ENCODE measurements at places on chromosomes 11 and 22.
A peak's percentile ranks its signal among the peaks of the same experiment; 100 is the strongest.

DNA sequence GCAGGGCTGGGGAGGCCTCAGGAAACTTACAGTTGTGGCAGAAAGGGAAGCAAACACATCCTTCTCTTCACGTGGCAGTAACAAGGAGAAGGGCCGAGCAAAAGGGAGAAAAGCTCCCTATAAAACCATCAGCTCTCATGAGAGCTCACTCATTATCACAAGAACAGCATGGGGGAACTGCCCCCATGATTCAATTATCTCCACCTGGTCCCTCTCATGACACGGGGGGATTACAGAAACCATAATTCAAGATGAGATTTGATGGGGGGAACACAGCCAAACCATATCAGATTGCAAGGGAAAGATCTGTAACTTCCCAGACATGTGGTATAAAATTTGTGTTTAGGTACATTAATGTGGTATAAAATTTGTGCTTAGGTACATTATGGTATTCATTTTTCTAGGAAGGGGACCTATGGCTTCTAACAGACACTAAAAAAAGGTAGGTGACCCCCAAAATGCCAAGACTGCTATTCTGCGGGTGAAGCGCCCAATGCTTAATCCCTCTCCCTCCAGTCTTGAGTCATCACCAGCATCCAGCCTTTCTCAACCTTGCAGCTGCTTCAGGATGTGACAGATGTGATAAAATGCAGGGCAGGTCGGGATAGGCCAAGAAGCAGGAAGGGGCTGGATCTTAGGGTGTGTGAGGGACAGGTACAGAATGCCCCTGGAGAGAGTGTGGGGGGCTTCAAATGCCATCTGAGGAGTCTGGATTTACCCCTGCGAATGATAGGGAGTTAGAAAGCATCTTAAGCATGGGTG lies 57.7 kb upstream of the AMPD3 start:
- no peaks in the 10 kb centered on the region for H3K36me3 ChIP-seq
- H3K27me3 ChIP-seq = no peaks in the 10 kb centered on the region
- H3K4me3 ChIP-seq = no peak overlapping the region
- no peak for DNase-seq
- H3K27ac ChIP-seq = no peak overlapping the region

GRCh38 chr22:24588381-24588756 lies 4.5 kb downstream of the LRRC75B start:
- no peaks in the 10 kb centered on the region for H3K27me3 ChIP-seq
- H3K4me3 ChIP-seq = no peak overlapping the region
- no peak overlapping the region for H3K27ac ChIP-seq

DNA sequence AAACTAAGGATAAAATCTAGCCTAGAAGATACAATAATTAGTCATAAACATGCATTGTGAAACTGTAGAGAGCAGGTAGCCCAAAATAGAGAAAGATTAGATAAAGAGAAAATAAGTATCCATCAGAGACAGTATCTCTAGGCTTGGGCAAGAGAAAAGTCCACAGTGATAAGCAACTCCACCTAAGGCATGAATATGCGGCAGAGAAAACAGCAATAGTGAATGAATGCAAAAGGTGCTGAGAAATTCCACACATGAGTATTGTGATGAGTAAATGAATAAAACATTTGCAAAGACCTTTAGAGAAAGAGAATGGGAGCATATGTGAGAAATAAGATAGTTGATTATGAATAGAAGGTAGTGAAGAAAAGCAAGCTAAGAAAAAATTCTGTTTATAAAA lies 8.7 kb downstream of the MS4A2 start:
- H3K4me1 ChIP-seq = no peaks in the 10 kb centered on the region
- H3K4me3 ChIP-seq = no peak overlapping the region
- no peaks in the 10 kb centered on the region for H3K27me3 ChIP-seq

DNA sequence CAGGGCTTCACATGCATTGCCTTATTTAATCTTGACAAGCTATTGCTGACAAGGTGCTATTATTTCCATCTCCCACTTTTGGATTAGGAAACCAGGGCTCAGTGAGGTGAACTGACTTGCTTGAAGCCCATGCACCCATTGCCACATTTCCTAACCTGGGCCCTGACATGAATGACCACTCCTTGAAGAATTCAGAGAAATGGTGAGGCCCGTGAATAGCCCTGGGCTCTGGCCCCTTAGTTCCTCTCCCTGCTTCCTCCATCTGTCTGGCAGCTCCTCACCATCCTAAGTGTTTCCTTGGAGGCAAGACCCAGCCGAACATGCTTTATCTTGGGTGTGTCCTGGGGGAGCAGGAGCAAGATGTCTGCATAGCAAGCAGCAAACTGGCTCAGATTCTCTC lies 56.1 kb upstream of the NECTIN1 start:
- H3K27me3 ChIP-seq = no peaks in the 10 kb centered on the region
- H3K4me1 ChIP-seq = no peaks in the 10 kb centered on the region
- no peak overlapping the region for H3K4me3 ChIP-seq
- DNase-seq = no peak
- no peak overlapping the region for H3K27ac ChIP-seq

DNA sequence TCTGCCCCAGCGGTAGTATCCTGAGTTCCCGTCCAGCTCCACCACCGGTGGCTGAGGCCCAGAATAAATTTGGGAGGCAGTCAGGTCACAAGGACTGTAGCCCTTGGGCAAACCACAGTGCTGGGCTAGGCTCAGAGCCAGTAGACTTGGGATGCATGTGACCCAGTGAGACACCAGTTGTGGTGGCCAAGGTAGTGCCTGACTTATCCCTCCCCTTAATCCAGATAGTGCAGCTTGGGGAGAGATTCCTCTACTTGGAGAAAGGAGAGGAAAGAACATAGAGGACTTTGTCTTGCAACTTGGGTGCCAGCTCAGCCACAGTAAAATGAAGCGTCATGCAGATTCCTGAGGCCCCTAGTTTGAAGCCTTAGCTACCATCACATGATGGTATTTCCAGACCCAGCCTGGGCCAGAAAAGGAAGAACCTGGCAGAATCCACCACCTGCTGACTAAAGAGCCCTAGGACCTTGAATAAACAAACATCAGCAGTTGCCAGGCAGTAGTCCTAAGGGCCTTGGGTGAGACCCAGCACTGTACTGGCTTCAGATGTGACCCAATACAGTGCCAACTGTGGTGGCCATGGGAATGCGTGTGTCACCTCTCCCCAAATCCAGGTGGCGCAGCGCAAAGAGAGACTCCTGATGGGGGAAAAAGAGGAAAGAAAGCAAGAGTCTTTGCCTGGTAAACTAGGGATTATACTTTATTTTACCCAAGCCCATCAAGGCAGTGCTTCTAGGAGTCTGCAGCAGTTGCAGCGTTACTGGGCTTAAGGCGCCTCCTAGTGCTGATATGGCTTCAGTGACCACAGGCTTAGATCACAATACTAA lies 17.0 kb upstream of the DDX10 start:
- H3K36me3 ChIP-seq = no peaks in the 10 kb centered on the region
- DNase-seq = peak; percentile 88
- no peaks in the 10 kb centered on the region for H3K27me3 ChIP-seq
- no peak overlapping the region for H3K4me3 ChIP-seq

GRCh38 chr11:35041070-35041554 lies 97.9 kb upstream of the CD44 start:
- H3K36me3 ChIP-seq = no peaks in the 10 kb centered on the region
- no peak overlapping the region for H3K27ac ChIP-seq
- peaks cover 6% of the 10 kb centered on the region for H3K4me1 ChIP-seq

DNA sequence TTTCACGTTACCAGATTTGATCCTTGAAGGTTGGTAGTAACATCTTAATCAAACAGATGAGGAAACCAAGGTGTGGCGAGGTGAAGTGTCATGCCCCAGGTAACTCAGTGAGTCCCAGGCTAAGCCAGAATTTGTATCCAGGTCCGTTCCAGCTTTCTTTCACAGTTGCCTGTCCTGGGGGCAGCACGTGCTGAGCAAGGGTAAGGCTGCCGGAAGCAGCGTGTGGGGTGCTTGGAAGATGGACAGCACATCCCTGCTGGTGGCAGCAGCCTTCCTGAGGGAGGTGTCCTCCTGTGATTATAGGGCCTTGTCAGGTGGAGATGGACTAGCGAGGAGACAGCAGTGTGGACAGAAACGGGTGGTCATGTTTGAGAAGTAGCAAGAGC lies 50.9 kb downstream of the TRIOBP start:
- H3K27ac ChIP-seq = peak overlapping the region; percentile 93
- H3K36me3 ChIP-seq = no peaks in the 10 kb centered on the region
- peak overlapping the region; percentile 93 for H3K4me3 ChIP-seq
- no peaks in the 10 kb centered on the region for H3K27me3 ChIP-seq
- H3K4me1 ChIP-seq = peaks cover 58% of the 10 kb centered on the region
- no peak for DNase-seq

DNA sequence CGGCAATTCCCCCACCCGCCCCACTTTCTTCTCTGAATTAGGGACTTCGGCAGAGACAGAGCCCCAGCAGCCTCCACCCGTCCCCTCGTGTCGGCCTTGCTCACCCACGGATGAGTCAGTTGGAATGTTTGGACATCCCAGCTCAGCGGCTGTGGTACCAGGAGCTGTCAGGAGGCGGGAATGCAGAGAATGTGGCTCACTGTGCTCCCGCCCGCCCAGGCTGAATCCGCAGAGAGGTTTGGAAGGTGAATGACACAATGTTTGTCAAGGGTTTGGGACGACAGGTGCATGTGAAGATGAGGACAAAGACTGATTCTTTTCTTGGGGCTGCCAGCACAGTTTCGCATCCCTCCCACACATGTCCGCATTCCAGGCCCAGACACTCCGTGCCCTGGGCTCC lies 39.6 kb downstream of the LIF start:
- DNase-seq = peak; percentile 99
- no peak overlapping the region for H3K4me3 ChIP-seq

GRCh38 chr11:133906746-133907145 lies 50.0 kb downstream of the IGSF9B start:
- no peak overlapping the region for H3K4me3 ChIP-seq
- H3K27me3 ChIP-seq = no peaks in the 10 kb centered on the region
- no peak overlapping the region for H3K27ac ChIP-seq
- no peak for DNase-seq
- H3K4me1 ChIP-seq = no peaks in the 10 kb centered on the region

DNA sequence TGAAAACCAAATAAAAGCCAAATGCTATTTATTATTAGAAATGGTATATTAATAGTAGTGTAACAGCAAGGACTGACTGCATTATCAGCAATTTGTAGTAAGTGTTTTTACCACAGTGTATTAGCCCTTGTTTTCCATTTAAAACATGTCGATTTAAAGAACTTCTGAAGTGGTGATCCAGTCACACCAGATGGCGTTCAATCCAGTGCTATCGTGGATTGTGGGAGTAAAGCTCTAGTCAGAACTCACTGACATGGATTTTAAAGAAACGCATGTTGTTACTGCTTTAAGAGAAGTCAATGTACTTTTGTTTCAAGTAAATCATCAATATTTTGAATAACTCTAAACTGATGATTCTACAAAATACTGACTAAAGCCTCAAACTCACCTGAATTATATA lies 51.1 kb downstream of the LARGE2 start:
- H3K36me3 ChIP-seq = peaks cover 5% of the 10 kb centered on the region
- no peak for DNase-seq
- H3K27me3 ChIP-seq = no peaks in the 10 kb centered on the region
- no peak overlapping the region for H3K27ac ChIP-seq

GRCh38 chr11:65802841-65803240 lies 16.0 kb downstream of the OVOL1 start:
- H3K27ac ChIP-seq = no peak overlapping the region
- H3K27me3 ChIP-seq = peaks cover 22% of the 10 kb centered on the region
- H3K4me1 ChIP-seq = no peaks in the 10 kb centered on the region

- no peak overlapping the region for H3K4me3 ChIP-seq
- no peak for DNase-seq
- H3K4me1 ChIP-seq = no peaks in the 10 kb centered on the region
- no peaks in the 10 kb centered on the region for H3K27me3 ChIP-seq
These were observed 202.7 kb upstream of the MPPED2 start for GRCh38 chr11:30788849-30789248.

- no peak overlapping the region for H3K27ac ChIP-seq
- H3K4me1 ChIP-seq = no peaks in the 10 kb centered on the region
- H3K4me3 ChIP-seq = no peak overlapping the region
- H3K36me3 ChIP-seq = no peaks in the 10 kb centered on the region
These were observed 34.2 kb downstream of the DDX10 start for GRCh38 chr11:108698844-108699642.

- peaks cover 5% of the 10 kb centered on the region for H3K4me1 ChIP-seq
- H3K27ac ChIP-seq = no peak overlapping the region
- DNase-seq = no peak
- H3K36me3 ChIP-seq = no peaks in the 10 kb centered on the region
- no peaks in the 10 kb centered on the region for H3K27me3 ChIP-seq
- no peak overlapping the region for H3K4me3 ChIP-seq
These were observed 120.7 kb downstream of the CCDC81 start for GRCh38 chr11:86495351-86495750.

DNA sequence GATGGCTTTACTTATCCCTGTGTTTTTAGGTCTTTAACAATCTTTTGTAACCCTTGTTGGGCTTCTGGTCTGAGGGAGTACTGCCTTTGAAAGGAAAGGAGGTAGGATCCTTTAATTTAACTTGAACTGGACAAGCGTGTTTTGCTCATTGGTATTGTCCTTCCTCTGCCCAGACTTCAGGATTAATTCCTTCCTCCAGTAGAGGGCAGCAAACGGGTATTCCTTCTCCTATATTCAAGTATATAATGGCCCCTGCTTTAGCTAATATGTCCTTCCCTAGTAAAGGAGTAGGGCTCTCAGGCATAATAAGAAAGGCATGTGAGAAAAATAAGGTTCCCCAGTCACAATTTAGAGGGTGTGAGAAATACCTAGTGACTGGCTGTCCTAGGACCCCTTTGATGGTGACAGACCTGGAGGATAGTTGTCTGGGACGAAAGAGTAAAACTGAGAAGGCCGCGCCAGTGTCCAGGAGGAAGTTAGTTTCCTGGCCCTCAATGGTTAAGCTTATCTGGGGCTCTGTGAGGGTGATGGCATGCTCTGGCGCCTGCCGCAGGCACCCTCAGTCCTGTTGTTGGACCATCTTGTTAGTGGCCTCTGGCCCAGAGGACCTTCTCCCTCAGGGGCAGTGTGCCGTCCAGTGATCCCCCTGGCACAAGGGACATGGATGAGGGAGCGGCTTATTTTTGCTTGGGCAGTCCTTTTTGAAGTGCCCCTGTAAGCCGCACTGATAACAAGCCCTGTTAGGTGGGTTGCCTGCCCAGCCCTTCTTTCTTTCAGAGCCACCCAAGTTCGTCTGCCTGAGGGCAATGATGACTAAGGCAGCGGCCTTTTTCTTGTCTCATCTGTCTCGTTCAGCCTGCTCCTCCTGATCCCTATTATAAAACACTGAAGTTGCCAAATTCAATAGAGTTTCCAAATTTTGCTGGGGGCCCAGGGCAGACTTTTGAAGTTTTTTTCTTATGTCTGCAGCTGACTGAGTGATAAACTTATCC lies 51.8 kb downstream of the C11orf71 start:
- no peak overlapping the region for H3K4me3 ChIP-seq
- H3K27me3 ChIP-seq = no peaks in the 10 kb centered on the region
- no peak overlapping the region for H3K27ac ChIP-seq
- H3K36me3 ChIP-seq = no peaks in the 10 kb centered on the region
- H3K4me1 ChIP-seq = no peaks in the 10 kb centered on the region

GRCh38 chr11:67300256-67300755 lies 3.0 kb upstream of the SSH3 start:
- no peak overlapping the region for H3K4me3 ChIP-seq
- DNase-seq = no peak
- no peaks in the 10 kb centered on the region for H3K27me3 ChIP-seq
- H3K4me1 ChIP-seq = peaks cover 9% of the 10 kb centered on the region

Data from fibroblast of lung (primary cell).